ENCODE measurements at places on chromosomes 6 and 20. TPM values are rescaled to one million over a fixed set of nuclear protein-coding genes. Genes with fewer than 3 reads are reported as not detected.

- no peak for DNase-seq
Observed at GRCh38 chr6:144559865-144560593, 274.9 kb downstream of the UTRN start.

- DNase-seq, result no peak
Observed at GRCh38 chr6:80523010-80523409, 416.5 kb downstream of the BCKDHB start.

DNA sequence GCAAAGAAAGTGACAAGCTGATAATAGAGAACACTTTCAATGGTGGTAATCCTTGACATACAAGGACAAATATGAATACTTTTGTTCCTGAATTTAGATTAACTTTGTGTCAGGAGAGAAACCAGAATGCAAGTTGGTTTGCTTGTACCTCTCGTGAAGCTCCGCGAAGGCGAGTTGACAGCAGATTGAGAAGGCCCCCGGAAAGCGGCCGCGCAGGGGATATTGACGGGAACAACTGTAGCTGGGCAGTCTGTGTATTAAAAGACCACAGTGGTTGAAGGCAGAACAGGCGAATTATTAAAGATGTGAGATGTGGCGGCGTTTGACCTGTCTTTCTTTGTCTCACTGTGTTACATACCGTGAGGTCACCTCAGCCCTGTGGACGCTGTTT is 175.8 kb upstream of the RALGAPA2 start:
- no peak for DNase-seq

DNA sequence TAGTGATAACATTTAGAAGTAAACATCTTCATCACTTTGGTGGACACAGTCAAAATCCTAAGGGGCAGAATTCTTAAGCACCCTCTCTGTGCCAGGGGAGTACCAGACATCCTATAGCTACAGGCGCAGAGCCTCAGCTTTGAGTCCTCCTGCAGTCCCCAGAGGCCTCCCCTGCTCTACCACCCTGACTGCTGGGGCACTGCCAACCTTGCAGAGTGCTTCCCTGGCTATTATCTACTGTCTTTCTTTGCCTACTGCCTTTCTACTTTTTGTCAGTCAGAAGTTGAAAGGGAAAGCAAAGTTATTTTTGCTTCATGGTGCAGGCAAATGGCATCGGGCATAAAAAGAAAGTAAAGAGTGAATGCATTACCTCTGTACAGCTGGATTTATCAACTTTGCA is 80.1 kb downstream of the AIG1 start:
- no peak for DNase-seq

GRCh38 chr6:1619098-1619672 is 9.5 kb downstream of the FOXC1 start:
- no peak for DNase-seq

DNA sequence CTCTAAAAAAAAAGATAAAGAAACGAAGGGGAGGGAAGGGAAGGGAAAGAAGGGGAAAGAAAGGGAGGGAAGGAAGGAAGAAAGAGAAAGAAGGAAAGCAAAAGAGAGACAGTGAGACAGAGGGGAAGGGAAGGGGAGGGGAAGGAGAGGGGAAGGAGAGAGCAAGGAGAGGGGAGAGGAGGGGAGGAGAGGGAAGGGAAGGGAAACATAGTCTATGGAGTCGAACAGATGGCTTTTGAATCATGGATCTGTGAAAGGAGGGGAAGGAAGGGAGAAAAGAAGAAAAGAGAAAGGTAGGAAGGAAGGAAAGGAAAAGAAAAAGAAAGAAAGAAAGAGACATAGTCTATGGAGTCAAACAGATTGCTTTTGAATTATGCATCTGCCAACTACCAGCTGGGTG is 16.7 kb upstream of the NCOA6 start:
- DNase-seq, result no peak

GRCh38 chr6:93124006-93124632 is 295.2 kb downstream of the EPHA7 start:
- DNase-seq, result no peak

Gene COL12A1
- 50.2 TPM for total RNA-seq

Gene C20orf204
- total RNA-seq, result 2.3 TPM

DNA sequence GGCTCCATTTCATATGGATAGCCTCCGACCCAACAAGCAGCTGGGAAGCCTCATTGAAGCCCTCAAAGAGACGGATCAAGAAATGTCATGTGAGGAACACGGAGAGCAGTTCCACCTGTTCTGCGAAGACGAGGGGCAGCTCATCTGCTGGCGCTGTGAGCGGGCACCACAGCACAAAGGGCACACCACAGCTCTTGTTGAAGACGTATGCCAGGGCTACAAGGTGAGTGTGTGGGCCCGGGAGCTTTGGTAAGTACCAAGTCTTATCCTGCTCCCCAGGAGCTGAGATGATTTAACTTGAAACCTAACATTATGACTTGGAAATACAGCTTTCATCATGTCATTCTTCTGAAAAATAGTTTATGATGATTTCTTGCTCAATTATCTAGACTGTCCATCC is 4.1 kb downstream of the TRIM38 start:
- DNase-seq, result no peak

GRCh38 chr6:32240686-32241085 is 16.8 kb upstream of the NOTCH4 start:
- DNase-seq, result no peak

Data from neural crest cell (in vitro differentiated cells).